ENCODE measurements at places on chromosomes 12 and 14.

GRCh38 chr12:62319058-62319457 is 58.9 kb downstream of the USP15 start:
- H3K4me3 ChIP-seq = no peak overlapping the region
- peaks cover 70% of the 10 kb centered on the region for H3K36me3 ChIP-seq
- H3K27me3 ChIP-seq = no peaks in the 10 kb centered on the region
- H3K4me1 ChIP-seq = no peaks in the 10 kb centered on the region
- H3K27ac ChIP-seq = no peak overlapping the region

DNA sequence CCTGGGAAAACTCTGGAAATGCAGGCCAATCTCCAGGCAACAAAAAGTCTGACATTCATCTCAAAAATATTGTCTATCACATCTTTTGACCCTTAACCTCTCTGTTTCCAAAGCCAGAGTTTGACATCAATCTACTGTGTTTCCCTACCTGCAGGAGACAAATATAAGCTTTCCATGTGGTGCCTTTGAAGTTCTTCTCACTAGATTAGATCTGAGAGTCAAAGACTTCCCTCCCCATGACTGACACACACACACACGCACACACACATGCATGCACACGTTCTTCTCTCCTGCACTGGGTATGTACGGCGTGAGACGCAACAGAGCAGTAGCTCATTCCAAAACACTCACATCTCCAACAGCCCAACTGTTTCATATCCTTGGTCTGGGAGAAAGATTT is 8.1 kb upstream of the ITPR2 start:
- H3K27ac ChIP-seq = no peak overlapping the region
- no peaks in the 10 kb centered on the region for H3K36me3 ChIP-seq
- H3K4me3 ChIP-seq = no peak overlapping the region
- peaks cover 2% of the 10 kb centered on the region for H3K27me3 ChIP-seq
- DNase-seq = no peak

- no peaks in the 10 kb centered on the region for H3K36me3 ChIP-seq
- peak overlapping the region; percentile 81 for H3K4me3 ChIP-seq
- H3K4me1 ChIP-seq = peaks cover 74% of the 10 kb centered on the region
- H3K27ac ChIP-seq = peak overlapping the region; percentile 53
- DNase-seq = peak; percentile 54
- H3K27me3 ChIP-seq = no peaks in the 10 kb centered on the region
Measured at GRCh38 chr12:66288121-66288520, 14.2 kb upstream of the HELB start.

GRCh38 chr12:131981388-131981787 is 31.6 kb downstream of the EP400 start:
- DNase-seq = no peak
- no peak overlapping the region for H3K27ac ChIP-seq
- no peaks in the 10 kb centered on the region for H3K4me1 ChIP-seq
- no peak overlapping the region for H3K4me3 ChIP-seq
- H3K36me3 ChIP-seq = peaks cover 71% of the 10 kb centered on the region

- DNase-seq = no peak
- no peak overlapping the region for H3K4me3 ChIP-seq
- no peaks in the 10 kb centered on the region for H3K4me1 ChIP-seq
- H3K27ac ChIP-seq = no peak overlapping the region
- H3K27me3 ChIP-seq = peaks cover 2% of the 10 kb centered on the region
- H3K36me3 ChIP-seq = no peaks in the 10 kb centered on the region
Measured at GRCh38 chr12:108914121-108914531, 34.2 kb downstream of the DAO start.

DNA sequence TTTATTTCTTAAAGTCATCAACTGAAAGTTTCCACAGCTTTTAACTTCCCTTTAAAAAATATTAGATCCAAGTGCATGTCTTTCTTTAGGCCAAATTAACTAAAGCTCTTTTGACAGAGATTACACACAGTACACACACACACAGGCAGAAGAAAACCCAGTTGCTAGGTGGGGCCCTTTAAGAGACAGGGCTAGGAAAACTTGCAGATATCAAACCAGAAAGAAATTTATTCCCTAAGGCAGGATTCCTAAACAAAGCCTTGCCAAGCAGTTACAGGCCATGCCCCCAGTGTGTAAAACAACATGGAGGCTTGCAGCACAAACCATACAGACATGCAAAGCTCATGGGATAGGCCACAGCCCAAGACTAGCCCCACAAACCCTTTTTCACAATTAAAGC is 123.4 kb downstream of the FSCB start:
- no peak for DNase-seq
- no peak overlapping the region for H3K27ac ChIP-seq
- no peak overlapping the region for H3K4me3 ChIP-seq
- no peaks in the 10 kb centered on the region for H3K36me3 ChIP-seq
- no peaks in the 10 kb centered on the region for H3K27me3 ChIP-seq

DNA sequence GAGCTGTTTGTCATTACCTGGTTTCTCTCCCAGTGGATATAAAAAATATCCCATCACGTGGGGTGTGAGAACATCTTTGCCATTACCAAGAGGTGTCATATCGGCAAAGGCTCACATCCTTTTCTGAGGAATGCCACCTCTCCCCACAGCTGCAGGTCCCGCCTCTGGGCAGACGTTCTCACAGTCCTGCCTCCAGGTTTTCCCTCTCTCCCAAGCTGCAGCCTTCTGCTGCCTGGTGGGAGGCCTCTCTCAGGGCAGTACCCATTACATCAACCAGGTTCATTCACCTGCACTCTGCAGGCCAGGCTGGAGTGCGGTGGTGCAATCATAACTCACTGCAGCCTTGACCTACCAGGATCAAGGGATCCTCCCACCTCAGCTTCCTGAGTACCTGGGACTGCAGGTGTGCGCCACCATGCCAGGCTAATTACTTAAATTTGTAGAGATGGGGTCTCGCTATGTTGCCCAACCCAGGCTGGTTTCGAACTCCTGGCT is 15.0 kb upstream of the TMEM119 start:
- peaks cover 5% of the 10 kb centered on the region for H3K36me3 ChIP-seq
- no peak overlapping the region for H3K27ac ChIP-seq
- no peak for DNase-seq
- H3K4me3 ChIP-seq = no peak overlapping the region

GRCh38 chr12:102652645-102653313 is 172.4 kb upstream of the IGF1 start:
- H3K27ac ChIP-seq = no peak overlapping the region
- no peaks in the 10 kb centered on the region for H3K36me3 ChIP-seq
- no peaks in the 10 kb centered on the region for H3K27me3 ChIP-seq
- no peak overlapping the region for H3K4me3 ChIP-seq

GRCh38 chr14:35855876-35856481 is 29.8 kb downstream of the BRMS1L start:
- no peak for DNase-seq
- H3K36me3 ChIP-seq = peaks cover 9% of the 10 kb centered on the region
- no peak overlapping the region for H3K27ac ChIP-seq
- no peak overlapping the region for H3K4me3 ChIP-seq
- H3K4me1 ChIP-seq = no peaks in the 10 kb centered on the region

DNA sequence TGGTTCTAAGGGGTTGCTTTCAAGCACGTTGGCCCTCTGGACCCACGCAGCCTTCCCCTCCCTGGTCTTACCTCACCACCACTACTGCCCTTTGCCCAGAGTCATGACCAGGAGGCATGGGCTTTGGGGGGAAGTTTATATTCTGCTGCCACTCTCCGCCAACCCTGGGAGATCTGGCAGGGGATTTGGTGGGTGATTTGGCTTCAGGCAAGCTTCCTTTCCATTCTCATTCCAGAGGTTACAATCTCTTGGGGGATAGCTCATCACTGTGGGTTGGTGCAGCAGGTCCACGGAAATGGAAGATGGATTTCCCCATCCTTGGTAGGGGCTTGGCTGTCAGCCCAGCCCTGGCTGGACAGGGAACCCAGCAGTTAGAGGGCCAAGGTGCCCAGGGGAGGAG is 6.3 kb downstream of the PAH start:
- H3K4me1 ChIP-seq = no peaks in the 10 kb centered on the region
- H3K27me3 ChIP-seq = peaks cover 3% of the 10 kb centered on the region
- H3K4me3 ChIP-seq = no peak overlapping the region
- no peaks in the 10 kb centered on the region for H3K36me3 ChIP-seq

DNA sequence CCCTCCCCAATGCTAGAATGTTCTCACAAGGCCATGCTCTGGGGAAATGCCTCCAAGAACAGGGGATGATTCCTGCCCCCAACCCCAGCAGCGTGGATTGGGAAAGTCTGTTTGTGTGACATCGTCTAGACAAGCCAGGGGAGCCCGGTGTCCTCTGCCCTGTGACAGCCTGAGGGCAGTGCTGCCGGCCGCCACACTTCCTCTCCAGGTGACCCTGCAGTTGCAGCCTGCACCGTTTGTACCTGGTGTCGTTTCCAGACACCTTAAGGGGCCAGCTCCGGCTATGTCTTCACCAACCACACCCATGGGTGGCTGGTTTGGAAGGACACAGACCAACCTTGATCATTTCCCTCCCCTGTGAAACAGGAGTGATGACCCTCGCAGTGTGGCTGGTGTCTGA is 372.6 kb downstream of the BCL11B start:
- H3K27ac ChIP-seq = no peak overlapping the region
- no peaks in the 10 kb centered on the region for H3K27me3 ChIP-seq
- H3K36me3 ChIP-seq = no peaks in the 10 kb centered on the region
- H3K4me3 ChIP-seq = no peak overlapping the region

- no peak overlapping the region for H3K4me3 ChIP-seq
- H3K27ac ChIP-seq = no peak overlapping the region
- DNase-seq = no peak
- H3K4me1 ChIP-seq = no peaks in the 10 kb centered on the region
- H3K27me3 ChIP-seq = peaks cover 4% of the 10 kb centered on the region
Measured at GRCh38 chr14:59069163-59069854, 119.2 kb upstream of the DAAM1 start.

DNA sequence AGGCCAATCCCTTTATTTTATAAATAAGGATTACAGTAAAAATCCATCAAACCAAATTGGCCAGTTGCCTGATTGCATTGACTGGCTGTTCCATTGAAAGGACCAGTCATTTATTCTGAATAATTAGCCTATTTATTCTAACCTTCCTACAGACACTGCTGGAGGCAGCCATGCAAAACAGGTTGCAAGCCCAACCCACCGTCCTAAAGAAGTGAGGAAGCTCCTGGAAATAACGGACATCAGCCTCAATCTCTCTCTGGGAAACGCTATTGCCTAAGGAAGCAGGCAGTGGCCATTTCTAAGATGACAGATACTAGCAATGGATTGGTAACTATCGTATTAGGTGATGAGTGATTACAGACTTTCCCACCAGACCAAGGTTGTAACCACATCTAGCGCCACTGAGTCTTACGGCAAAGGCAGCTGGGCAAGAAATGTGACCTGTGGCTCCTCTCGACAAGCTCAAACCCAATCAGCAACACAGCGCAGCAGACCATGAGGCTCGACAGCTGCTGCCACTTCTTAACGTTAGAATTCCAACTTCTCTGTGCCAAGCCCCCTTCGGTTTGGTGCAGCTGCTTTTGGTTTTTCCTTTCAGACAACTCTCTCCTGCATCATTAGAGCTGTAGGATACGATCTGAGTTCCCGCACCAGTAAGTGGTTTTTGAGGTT is 134.2 kb downstream of the KCNK10 start:
- H3K36me3 ChIP-seq = no peaks in the 10 kb centered on the region
- H3K4me1 ChIP-seq = no peaks in the 10 kb centered on the region
- no peak overlapping the region for H3K4me3 ChIP-seq
- DNase-seq = no peak
- H3K27ac ChIP-seq = no peak overlapping the region
- peaks cover 12% of the 10 kb centered on the region for H3K27me3 ChIP-seq

GRCh38 chr14:20328705-20329104 is 4.4 kb downstream of the CCNB1IP1 start:
- DNase-seq = no peak
- no peak overlapping the region for H3K27ac ChIP-seq
- peaks cover 15% of the 10 kb centered on the region for H3K36me3 ChIP-seq

GRCh38 chr12:11639454-11639853 is 10.0 kb upstream of the ETV6 start:
- H3K36me3 ChIP-seq = no peaks in the 10 kb centered on the region
- H3K4me1 ChIP-seq = no peaks in the 10 kb centered on the region
- no peak for DNase-seq
- no peak overlapping the region for H3K4me3 ChIP-seq
- H3K27ac ChIP-seq = no peak overlapping the region
- no peaks in the 10 kb centered on the region for H3K27me3 ChIP-seq

DNA sequence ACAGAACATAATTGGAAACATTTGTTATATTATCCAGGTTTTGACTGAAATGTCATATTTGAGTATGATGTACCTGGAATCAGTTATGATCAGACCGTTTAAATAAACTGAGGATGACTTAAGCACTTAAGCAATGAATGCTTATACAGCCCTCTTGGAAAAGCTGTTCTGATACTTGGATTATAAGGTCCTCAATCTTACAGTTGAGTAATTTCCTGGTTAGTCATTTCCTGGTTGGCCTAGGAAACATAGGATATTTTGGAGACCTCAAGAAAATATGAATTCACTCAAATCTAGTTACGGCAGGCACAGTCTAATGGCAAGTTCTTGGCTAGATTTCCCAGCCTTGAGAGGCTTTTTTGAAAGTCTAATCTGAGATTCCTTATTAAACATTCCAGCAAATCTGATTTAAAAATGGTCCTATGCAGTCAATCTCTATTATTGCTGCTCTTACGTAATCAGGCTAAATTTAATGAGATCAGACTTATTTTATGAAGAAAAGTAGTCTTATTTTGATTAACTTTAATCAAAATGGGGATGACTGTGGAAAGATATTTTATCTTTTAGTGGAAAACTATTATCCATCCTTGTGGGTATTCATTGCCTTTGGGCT is 447.2 kb downstream of the SNAPC1 start:
- H3K4me1 ChIP-seq = no peaks in the 10 kb centered on the region
- no peak overlapping the region for H3K4me3 ChIP-seq
- H3K27ac ChIP-seq = no peak overlapping the region
- H3K36me3 ChIP-seq = no peaks in the 10 kb centered on the region
- DNase-seq = no peak
- H3K27me3 ChIP-seq = no peaks in the 10 kb centered on the region

- no peak overlapping the region for H3K27ac ChIP-seq
- no peaks in the 10 kb centered on the region for H3K36me3 ChIP-seq
- H3K4me1 ChIP-seq = no peaks in the 10 kb centered on the region
- H3K4me3 ChIP-seq = no peak overlapping the region
- peaks cover 22% of the 10 kb centered on the region for H3K27me3 ChIP-seq
Measured at GRCh38 chr12:109387425-109388166, 39.9 kb downstream of the MYO1H start.

DNA sequence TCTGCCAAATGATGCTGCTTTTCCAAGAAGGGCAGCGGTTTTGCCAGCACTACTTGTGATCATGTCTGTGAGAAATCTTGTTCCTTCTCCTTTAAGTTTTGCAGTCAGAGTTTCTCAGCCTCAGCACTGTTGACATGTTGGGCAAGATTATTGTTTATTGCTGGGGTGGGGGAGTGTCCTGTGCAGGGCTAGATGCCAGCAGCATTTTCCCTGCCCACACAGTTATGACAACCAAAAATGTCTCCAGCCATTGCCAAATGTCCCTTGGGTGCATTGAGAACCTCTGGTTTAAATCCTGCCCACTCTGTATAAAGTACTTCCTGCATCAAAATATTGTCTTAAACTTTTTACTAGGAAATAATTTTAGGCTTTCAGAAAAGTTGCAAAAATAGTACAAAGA is 20.0 kb downstream of the TMEM132C start:
- no peak overlapping the region for H3K27ac ChIP-seq
- no peak overlapping the region for H3K4me3 ChIP-seq
- no peaks in the 10 kb centered on the region for H3K27me3 ChIP-seq
- H3K36me3 ChIP-seq = no peaks in the 10 kb centered on the region
- no peak for DNase-seq

Data from CD4-positive, CD25-positive, alpha-beta regulatory T cell (primary cell).